Activated CD8-positive, alpha-beta memory T cell treated with anti-CD3 and anti-CD28 coated beads, Interleukin-2, amount 10 ng/mL, durations not matched to agents 7 days and 5 days (primary cell): ENCODE measurements at places on chromosomes 13 and 19. TPM values are rescaled to one million over a fixed set of nuclear protein-coding genes. Genes with fewer than 3 reads are reported as not detected.

- H3K36me3 ChIP-seq: no peaks in the 10 kb centered on the region
- DNase-seq: no peak
- H3K4me1 ChIP-seq: peaks cover 3% of the 10 kb centered on the region
- H3K27ac ChIP-seq: no peak overlapping the region
Measured at GRCh38 chr19:55520691-55521292, 16.1 kb downstream of the SBK2 start.

DNA sequence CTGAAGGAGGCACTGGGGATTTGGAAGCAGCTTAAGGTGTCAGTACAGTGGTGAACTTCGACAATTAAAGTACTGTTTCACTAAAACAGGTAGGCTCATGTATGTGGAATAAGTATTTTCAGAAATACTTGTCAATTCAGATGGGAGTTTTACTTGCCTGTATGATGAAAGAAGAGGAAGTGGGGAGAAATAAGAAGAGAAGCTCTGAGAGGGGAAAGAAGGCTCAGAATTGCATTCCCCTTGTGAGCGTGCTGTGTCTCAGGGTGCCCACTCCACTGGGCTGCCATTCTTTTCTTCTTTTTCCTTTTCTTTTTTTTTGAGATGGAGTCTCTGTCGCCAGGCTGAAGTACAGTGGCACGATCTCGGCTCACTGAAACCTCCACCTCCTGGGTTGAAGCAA, 38.6 kb upstream of the RNF17 start:
- no peaks in the 10 kb centered on the region for H3K36me3 ChIP-seq
- H3K4me3 ChIP-seq: no peak overlapping the region

DNA sequence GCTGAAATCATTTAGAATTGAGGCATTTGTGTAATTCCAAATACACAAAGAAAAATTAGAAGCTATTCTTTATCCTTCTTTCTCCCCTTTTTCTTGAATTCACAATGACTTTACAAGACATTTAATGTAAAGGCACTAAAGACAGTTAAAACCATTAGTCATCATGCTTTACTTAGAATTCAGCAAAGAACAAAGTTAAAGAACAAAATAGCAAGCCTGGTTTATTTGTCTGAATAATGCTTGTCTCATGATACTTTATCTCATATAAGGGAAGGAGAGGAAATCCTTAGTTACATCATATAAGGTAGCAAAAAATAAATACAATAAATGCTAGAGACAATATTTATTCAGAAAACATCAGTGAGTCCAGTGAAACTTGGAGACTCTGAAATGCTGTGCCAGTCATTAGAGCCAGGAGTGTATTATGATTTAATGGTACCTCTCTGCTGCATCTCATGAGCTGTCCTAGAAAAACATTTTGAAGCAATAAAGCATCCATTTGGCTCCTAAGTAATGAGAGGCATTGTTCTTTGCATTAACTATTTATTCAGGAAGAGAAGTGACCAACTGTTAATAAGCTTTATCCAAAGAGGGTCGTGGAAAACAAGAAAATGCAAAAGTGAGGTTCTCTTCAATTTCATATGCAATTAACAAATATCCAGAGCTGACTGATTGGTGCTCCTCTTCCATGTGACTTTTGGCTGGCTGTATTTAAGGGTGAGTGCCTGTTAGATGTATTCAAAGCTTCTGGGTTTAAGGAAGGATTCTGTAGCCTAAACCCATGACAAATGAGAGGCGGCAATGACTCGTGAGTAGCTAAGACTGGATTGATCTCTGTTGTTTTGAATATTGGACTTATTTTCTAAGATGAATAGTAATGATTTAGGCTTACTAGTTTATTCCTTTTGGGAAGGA, 105.0 kb downstream of the DGKH start:
- no peak overlapping the region for H3K27ac ChIP-seq
- H3K4me1 ChIP-seq: peaks cover 7% of the 10 kb centered on the region
- H3K27me3 ChIP-seq: no peaks in the 10 kb centered on the region
- no peak overlapping the region for H3K4me3 ChIP-seq

DNA sequence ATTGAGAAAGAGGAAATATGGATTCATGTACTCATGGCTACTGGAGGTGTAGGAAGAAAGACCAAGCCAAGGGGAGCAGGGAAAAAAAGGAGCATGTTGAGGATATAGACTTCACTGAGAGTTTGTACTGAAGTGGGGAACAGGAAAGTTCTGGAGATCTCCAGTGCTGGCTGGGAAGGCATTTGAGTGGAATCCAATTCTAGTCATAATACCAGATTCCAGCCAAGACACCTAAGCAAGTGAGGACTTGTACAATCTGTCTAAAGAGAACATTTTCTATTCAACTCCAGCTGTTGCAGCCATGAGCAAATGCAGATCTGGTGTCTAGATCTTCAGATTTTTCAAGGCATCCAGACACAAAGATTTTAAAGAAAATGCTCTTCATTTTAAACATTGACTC, 412.5 kb downstream of the OXGR1 start:
- H3K27ac ChIP-seq: no peak overlapping the region
- no peaks in the 10 kb centered on the region for H3K4me1 ChIP-seq
- H3K27me3 ChIP-seq: no peaks in the 10 kb centered on the region
- no peaks in the 10 kb centered on the region for H3K36me3 ChIP-seq
- no peak overlapping the region for H3K4me3 ChIP-seq

Gene KANK3
- total RNA-seq: 3.2 TPM

DNA sequence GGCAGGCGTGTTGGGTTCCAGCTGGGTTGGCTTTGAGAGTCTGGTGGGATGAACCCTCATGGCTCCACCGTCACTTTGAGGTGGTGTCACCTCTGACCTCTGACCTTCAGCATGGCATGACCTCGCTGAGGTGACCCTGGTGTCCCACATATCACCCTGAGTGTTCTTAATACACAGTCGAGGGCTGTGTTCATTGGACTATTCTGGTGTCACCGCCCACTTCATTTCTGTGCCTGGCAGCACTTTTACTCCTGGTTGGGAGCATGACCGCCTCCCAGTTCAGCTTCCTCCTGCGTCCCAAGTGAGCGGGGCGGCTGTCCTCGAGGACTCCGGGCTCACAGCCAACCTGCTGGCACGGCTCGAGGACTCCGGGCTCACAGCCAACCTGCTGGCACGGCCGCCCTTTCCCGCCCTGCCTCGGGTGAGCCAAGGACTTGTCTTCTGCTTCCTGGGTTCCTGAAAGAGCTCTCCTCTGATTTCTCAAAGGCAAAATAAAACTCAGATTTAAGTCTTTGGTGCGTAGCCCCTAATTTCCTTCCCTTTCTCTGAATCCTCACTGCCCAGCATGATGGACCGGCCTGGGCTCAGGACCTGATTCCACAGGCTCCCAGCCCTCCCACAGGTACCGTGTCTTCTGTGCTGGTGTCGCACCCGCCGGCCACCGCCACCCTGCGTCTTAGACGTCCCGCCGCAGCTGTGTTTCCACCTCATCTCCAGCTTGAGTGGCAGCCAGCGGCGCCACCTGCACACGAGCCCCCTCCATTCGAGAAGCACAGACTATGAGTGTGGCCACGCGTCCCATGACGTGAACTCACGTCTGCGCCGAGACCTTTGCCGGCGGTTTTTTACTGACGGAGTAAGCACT, 10.4 kb downstream of the ATP4B start:
- peaks cover 4% of the 10 kb centered on the region for H3K36me3 ChIP-seq
- H3K4me3 ChIP-seq: no peak overlapping the region
- H3K27me3 ChIP-seq: no peaks in the 10 kb centered on the region
- H3K27ac ChIP-seq: no peak overlapping the region
- peaks cover 6% of the 10 kb centered on the region for H3K4me1 ChIP-seq
- no peak for DNase-seq
